ENCODE measurements at places on chromosomes 3 and 15.

GRCh38 chr3:31354373-31354772 is 178.4 kb upstream of the STT3B start:
- DNase-seq: no peak

GRCh38 chr3:12073106-12073505 is 68.9 kb downstream of the SYN2 start:
- no peak for DNase-seq

GRCh38 chr3:86985181-86985826 is 5.6 kb downstream of the VGLL3 start:
- DNase-seq: no peak

DNA sequence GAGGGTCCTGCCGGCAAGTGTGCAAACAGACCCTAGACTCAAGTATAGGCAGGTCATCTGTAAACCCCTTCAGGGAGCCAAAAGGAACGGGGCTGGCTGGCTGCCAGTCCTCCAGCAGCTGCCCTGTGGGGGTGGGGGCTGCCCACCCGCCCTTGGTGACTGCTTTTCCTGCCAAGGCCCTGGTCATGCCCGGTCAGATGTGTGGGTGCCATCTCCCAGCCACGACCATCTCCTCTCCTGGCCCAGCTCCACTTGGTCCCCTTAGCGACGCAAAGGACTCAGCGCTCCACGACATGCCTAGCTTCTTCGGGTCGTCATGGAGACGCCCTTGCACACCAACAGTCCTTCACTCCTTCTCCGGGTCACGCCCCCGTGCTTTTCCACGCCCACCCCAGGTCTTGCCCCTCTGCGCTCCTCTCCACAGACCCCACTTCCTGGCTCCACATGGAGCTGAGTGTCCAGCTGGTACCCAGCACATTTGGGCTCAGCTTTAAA is 2.4 kb downstream of the MUC4 start:
- DNase-seq: no peak

GRCh38 chr3:17505856-17506255 is 236.6 kb downstream of the TBC1D5 start:
- DNase-seq: no peak

- DNase-seq: no peak
Measured at GRCh38 chr3:29760226-29760685, 479.4 kb downstream of the RBMS3 start.

All from effector CD8-positive, alpha-beta T cell (primary cell).